Stimulated activated CD4-positive, alpha-beta T cell treated with anti-CD3 and anti-CD28 coated beads, Interleukin-12 subunit alpha, Interleukin-12 subunit beta, amount 100 ng/mL, for 48 hours (primary cell): ENCODE measurements at places on chromosomes 2 and 18.
A peak's percentile ranks its signal among the peaks of the same experiment; 100 is the strongest.

- no peak for DNase-seq
Measured at GRCh38 chr2:31235504-31235902, 1.6 kb downstream of the EHD3 start.

- DNase-seq, result no peak
Measured at GRCh38 chr2:78780864-78781583, 244.5 kb upstream of the REG3G start.

DNA sequence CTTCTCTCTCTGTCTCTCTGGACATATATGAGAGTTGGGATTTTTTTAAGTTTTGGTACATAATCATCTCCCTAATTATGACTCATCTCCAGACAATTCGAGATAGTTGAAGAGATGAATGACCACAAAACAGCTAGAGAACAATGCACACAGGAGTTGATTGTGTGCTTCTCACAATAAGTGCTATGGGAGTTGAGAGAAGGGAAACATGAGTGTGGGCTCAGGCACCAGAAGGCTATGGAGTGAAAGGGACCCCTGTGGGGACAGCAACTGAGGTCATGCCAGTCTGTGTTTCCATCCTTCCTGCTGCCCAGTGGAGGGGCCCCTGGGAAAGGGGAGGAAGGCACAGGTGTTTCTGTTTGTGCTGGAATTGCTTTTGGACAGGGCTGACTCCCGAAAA lies 6.5 kb upstream of the YWHAQ start:
- DNase-seq, result no peak

GRCh38 chr18:48535956-48536355 lies 2.9 kb upstream of the CTIF start:
- no peak for DNase-seq

DNA sequence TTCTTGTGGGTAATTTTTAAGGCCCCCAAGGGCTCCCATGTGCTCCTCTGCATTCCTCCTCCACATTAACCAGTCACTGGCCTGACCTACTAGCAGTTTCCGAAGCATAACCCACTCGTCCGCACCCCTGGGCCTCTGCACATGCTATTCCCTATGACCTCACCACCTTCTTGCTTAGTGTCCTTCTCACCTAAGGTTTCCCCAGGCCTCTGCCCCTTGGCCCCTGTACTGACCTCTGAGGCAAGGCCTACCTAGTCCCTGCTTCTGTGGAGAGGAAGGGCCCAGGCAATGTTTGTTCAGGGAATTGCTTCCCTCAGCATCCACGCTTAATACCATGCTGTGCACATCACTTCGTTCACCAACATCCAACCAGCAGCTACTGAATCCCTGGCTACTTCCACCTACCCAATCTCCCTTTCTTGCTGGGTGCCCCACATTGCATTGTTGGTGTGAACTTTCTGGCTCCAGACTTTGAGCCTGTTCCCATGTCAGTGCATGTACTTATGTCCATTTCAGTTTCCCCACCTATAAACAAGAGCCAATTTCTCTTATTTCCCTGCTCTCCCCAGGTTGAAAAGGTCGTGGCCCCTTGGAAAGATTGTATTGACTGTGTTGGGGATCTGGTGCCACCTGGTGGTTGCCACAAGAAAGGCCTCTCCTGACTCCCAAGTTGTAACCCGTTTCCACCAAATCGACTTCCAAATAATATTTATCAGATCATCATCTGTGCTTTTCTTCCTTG lies 19.2 kb upstream of the TMEM177 start:
- peak; percentile 25 for DNase-seq

GRCh38 chr2:121771976-121772742 lies 16.7 kb downstream of the TSN start:
- DNase-seq, result no peak

GRCh38 chr2:102735416-102736109 lies 26.3 kb upstream of the TMEM182 start:
- no peak for DNase-seq

DNA sequence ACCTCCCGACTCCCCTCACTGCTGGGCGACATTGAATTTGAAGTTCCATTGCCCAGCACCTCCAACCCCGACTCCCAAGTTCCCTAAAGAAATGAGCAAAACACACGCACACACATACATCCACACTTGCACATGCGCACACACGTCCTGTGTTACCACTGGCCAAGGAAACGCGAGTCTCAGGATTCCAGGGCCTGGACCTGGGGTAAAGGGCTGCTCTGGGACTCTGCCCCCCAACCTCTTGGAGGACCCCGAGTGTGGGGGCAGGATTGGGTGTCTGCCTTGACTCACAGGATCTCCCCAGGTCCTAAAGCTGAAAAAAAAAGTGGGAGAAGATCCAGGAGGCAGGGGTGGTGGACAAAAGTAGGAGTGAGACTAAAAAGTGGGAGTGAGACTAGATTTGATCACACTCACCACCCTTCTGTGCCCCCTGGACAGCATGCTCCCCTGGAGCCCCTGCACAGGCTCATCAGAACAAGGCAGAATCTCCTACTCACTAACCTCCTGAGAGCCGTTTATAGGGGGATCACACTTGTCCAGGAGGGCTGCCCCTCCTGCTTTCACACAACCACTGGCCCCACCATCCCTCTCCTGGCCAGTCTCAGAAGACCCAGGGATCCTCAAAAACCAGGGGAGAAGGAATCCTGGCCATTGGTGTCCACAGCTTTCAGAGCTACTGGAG lies 202.2 kb downstream of the TNS1 start:
- DNase-seq, result no peak

GRCh38 chr2:7627583-7627982 lies 710.4 kb downstream of the RNF144A start:
- no peak for DNase-seq

GRCh38 chr2:231294571-231295362 lies 96.3 kb downstream of the ARMC9 start:
- no peak for DNase-seq

- DNase-seq, result no peak
Measured at GRCh38 chr18:44041961-44042360, 638.7 kb upstream of the SETBP1 start.

DNA sequence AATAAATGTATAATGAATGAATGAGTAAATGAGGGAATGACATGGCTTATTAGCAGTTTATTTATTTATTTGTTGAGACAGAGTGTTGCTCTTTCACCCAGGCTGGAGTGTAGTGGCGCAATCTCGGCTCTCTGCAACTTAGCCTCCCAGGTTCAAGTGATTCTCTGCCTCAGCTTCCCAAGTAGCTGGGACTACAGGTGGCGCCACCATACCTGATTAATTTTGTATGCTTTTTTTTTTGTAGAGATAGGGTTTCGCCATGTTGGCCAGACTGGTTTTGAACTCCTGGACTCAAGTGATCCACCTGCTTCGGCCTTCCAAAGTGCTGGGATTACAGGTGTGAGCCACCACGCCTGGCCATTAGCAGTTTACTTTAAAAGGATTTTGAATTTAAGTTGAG lies 100.3 kb upstream of the CAVIN2 start:
- no peak for DNase-seq

- no peak for DNase-seq
Measured at GRCh38 chr2:197813093-197813787, 8.8 kb downstream of the PLCL1 start.

DNA sequence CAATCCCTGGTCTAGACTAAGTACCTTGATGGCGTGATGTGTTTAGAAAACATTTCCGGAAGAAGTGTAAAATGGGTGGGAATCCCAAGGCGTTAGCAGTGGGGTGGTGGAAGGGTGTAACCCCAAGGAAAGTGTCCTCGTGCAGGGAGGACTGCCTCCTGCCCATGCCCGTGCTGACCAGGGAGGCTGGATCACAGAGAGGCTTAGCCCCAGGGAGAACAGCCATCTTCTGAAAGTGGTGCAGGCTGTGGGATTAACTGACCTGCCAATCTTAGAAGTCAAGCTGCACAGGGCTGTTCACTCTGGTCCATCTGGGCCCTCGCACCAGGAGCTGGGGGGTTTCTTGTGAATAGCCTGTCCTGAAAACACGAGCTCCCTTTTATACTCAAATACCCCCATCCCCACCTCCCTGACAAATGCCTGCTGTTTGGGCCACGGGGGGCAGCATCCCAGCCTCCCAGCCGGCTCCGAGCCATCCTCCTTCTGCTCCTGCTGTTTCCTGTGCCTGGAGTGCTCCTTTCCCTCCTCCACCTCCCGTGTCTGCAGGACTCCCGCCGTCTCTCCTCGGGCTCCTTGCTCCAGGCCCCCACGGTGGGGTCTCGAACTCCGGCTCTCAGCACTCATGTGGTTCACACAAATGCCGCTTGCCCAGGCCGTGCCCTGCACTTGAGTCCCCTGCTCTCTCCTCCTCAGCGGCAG lies 52.1 kb upstream of the PXDN start:
- DNase-seq, result no peak

DNA sequence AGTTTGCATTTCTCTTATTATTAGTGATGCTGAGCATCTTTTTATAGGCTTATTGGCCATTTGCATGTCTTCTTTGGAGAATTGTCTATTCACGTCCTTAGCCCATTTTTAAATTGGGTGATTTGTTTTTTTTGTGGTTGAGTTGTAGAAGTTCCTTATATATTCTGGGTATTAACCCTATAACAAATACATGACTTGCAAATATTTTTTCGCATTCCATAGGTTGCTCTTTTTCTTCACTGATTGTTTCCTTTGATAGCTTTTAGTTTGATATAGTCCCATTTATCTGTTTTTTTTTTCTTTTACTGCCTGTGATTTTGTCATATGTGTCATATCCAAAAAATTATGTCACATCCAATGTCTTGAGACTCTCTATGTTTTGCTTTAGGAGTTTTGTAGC lies 243.6 kb downstream of the GPD2 start:
- no peak for DNase-seq

GRCh38 chr2:26432363-26432762 lies 30.6 kb downstream of the DRC1 start:
- DNase-seq, result no peak

- no peak for DNase-seq
Measured at GRCh38 chr2:101152272-101153076, 1.3 kb upstream of the TBC1D8 start.

GRCh38 chr2:174219321-174219720 lies 29.0 kb downstream of the OLA1 start:
- DNase-seq, result no peak

DNA sequence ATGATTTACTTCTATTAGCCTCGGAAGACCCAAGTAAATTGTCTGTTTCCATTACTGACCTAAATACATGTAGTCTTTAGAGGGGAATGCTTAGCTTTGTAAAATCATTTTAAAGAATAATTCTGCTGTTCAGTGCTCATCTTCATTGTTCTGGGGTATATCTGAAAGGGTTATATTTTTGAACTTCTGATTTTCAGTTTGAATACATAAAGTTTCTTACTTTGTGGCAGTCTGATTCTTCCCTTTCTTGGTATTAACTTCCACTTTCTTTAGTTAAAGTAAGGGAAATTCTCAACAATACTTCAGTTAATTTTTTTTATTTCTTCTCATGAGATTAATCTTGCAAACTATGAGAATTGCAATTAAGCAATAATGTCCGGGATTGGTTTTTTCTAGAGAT lies 148.4 kb downstream of the DOCK10 start:
- DNase-seq, result no peak

DNA sequence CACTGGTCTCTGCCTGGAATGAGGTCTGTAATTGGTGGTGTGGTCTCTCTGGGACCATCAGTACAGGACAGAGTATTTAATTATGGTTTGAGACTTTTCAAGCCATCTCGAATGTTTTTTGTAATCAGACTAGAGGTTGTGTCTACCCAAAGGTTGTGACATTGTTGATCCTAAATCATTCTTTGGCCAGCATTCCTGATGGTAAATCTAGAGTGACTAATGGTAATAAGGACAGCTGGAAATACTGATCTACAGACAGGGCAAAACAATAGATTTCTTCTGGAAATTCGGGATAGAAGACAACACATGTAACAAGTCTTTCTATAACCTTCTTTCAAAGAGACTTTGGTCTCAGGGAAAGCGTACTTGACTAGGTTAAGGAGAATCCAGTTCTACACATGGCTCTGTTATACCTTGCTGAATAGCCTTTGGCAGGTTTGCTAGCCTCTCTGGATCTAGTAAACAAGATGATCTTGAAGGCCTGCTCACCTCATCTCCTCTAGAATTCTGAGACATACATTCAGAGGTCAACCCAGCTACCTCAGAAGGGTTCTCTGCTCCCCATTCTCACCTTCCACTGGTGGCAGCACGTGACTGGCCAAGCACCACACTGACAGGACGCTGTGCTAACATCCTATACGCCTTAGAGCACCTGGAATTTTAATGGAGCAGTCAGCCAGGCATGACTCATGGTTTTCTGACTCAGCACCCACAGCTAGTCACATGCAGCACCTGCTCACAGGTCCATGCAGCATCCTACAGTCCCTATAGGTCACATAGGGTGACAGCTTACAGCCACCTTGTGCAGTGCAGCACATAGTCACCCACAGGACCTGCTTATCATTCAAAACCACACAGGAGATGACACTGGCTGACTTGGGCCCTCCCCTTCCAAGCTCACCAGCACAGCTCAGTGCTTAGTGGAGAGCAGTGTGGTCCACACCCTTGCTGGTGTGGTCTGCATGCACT lies 12.2 kb downstream of the PLB1 start:
- DNase-seq, result peak; percentile 31

GRCh38 chr2:223113161-223113560 lies 61.2 kb downstream of the KCNE4 start:
- no peak for DNase-seq

- DNase-seq, result peak; percentile 42
Measured at GRCh38 chr2:9975805-9976447, 24.4 kb downstream of the GRHL1 start.

GRCh38 chr18:24942144-24942543 lies 409.8 kb downstream of the ZNF521 start:
- DNase-seq, result no peak

- DNase-seq, result no peak
Measured at GRCh38 chr2:65638443-65638842, 206.0 kb upstream of the SPRED2 start.
